ENCODE measurements at places on chromosomes 2 and 18.

GRCh38 chr2:161061786-161062185 is 98.4 kb upstream of the TANK start:
- DNase-seq = no peak

DNA sequence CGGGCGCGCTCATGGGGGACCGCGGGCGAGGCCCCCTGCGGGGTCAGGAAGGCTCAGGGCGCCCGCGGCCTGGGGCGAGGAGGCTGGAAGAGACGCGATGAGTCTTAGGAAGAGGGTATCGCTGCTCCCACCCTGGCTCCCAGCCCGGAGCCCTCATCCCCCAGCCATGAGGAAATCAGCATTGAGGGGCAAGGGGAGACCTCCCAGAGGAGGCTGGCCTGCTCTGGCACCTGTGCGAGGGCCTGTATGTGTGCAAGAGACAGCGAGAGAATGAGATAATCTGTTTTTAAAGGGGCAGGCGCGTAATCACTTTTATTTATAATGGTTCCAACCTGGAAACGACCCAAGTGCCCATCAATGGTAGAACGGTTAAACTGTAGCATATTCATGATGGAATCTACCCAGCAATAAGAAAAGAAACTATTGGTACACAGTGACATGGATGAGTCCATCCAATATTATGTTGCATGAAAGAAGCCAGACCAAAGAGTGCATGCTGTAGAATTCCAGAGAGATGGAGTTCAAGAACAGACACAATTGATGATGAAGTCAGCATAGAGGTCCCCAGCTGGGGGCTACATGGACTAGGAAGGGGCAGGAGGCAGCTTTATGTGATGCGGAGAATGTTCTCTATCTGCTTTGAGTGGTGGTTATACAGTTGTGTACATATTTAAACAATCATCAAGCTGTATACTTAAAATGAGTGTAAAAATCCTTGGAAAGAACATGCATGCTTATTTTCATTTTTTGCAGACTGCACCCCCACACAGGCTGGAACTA is 14.4 kb downstream of the FBXO41 start:
- DNase-seq = no peak

DNA sequence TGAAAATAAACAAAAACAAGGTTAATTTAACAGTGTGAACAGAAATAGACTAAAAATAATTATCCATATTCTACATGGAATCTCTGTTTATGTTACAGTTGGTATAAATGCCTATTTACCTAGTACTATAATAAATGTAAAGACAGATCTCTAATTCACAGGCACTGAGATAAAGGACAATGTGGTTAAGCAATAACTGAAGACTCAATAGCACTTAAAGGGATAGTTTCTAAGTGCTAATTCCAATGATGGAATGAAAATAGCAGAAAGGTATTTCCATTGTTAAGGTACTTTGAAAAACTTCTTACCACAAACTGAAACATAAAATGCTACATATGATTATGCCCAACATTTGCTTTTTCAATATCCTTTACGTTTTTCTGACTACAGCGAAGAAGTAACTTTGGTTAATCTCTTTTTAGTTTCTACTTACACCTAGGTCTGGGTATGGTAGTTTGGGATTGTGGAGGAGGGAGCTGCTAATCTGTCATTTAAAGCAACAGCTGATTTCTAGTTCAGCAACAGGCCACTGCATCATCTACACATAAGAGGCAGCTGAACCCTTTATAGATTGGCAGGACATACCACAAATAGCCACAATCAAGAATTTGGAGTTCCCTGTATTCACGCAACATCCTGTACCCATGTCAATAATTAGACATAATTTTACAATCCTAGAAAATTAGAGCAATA is 27.2 kb downstream of the MAP4K3 start:
- DNase-seq = no peak

- no peak for DNase-seq
Observed at GRCh38 chr2:164574931-164575330, 46.4 kb downstream of the GRB14 start.

DNA sequence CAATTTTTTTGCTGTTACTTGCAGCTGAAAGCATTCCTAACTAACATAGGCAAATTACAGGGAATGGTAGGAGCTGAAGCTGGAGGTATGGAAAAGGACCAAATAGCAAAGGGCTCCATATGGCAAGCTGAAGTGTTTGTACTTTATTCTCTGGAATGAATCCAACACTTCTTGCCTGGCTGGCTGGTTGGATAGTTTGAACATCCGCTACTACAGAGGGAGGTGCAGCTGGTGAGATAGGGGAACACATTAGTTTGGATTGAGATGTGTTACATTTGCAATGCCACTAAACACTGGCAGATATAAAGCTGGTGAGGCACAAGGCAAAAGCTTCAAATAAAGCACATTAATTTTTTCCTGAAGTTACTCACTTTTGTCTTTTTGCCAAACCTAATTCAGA is 291.5 kb downstream of the SP3 start:
- no peak for DNase-seq

- DNase-seq = no peak
Observed at GRCh38 chr2:1045109-1045508, 94.5 kb downstream of the SNTG2 start.

DNA sequence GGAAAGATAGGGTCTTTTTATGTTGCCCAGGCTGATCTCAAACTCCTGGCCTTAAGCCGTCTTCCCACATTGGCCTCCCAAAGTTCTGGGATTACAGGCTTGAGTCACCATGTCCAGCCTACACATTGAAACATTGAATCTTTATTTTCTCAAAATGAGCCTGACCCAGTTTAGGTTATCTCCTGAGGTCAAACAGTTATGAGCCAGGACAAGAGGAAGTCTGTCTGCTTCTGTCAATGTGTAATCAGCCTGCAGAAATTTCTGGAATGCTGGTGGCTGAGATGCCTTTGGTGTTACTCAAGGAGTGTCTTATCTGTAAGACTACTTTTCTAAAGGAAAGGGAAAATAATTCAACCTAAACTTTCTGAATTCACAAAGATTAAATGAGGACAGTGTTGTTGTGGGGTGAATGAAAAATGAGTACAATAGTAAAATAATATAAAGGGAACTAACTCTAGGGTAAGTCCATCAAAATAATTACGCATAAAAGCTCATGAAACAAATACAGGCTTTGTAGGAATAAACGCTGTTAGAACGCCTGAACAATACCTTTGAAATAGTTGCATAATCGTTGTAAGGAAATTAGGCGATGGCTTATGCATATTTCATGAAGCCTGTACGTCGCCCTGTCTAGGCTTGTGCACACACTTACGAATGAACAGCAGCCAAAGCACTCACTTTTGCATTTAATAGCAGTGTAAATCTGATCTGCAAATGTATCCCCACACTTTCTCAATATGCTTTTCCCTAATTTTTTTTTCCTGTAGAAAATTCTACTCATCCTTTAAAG is 260.8 kb downstream of the RDH14 start:
- DNase-seq = no peak

DNA sequence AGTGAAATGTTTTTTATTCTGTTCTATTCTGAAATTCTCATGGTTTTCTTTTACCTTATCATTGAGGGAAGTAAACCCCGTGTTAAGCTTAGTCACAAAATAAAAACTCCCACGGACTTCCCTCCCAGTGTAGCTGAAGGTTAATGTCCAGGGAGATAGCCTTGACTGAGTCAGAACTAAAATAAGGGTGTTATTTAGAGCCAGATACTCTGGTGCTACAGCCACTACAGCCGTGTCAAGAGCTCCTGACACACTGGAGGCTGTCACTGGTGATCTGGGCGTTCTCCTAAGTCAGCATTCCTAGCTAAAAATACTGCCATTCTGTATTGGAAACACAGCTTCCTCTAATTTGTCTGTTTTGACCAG is 82.0 kb upstream of the RANBP2 start:
- DNase-seq = no peak

Measured in stimulated activated CD4-positive, alpha-beta T cell treated with anti-CD3 and anti-CD28 coated beads, Interleukin-1b, Interleukin-23, amount 100 ng/mL, for 1 hour (primary cell).